ENCODE measurements at places on chromosomes 11 and 22.

DNA sequence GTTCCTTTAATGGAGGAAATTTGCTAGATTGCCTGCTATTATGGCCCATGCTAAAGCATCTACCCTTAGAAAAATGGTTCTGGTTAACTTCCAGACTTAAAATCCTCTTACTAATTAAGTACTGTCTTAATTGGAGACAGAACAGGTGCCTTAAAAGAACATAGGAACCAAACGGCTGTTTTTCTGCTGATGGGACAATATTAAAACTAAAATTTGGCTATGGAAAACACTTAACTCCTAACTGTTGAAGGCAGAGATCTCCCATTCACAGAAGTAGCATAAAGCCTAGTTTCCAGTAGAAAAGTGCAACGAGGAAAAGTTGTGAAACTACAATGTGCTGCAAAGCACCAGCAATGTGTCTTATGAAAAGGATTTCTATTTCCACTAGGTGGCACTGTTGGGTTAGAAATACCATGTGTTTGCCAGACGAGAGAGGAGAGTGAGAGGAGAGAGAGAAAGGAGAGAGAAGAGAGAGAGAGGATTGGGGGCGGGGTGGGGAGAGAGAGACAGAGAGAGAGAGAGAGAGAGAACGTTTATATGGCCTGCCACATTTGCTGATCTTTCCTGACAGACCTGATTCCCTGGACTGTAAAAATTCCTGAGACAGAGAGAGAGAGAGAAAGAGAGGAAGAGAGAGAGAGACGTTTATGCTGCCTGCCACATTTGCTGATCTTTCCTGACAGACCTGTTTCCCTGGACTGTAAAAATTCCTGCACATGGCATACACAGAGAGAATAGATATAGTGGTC lies 51.5 kb downstream of the FAM181B start:
- peak; percentile 57 for DNase-seq

DNA sequence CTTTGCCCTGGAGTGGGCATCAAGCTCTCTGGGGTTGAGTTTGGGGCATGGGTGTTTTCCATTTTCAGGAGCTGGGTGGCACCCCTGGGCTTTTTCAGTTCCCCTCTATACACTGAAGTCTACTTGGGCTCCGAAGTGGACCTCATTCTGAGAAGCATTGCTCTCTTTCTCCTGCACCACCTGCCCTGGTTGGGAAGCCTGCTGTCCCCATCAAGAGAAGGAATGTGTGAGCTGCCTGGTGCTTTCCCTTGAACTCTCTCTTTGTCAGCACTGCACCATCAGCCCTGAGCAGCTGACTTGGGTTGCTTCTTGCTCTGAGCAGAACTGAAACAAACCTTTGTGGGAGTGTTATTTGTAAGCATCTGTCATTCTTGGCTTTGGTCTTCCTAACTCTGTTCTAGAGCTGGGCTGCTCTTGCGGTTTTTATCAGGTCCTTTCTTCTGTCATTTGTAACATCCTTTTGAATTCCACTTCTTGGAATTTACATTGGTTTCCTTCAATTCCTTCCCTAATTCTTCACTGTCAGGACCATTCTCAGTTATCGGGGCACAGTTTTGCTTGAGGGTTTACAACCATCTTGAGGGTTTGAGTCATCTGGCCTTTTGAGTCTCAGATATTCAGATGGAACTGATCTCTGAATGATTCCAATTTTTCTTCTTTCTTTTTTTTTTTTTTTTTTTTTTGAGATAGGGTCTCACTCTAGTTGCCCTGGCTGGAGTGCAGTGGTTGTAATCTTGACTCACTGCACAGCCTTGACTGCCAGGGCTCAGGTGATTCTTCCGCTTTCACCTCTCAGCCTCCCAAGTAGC lies 20.5 kb downstream of the UBE2L3 start:
- no peak for DNase-seq

DNA sequence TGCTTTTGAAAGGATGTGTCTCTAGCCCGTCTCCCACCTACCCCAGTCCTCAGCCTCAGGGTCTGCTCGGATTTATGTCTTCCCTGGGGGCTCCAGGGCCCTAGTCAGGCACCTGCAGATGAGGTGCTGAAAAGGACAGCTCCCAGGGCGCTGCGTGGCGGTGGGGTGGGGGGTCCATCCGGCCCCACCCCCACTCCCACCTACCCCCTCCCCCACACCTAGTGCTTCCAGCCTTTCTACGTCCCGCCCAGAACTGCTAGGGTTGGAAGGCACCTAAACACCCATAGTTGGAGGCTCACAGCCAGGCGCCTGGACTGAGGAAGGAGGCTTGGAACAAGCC lies 1.4 kb upstream of the ROBO3 start:
- DNase-seq: peak; percentile 51

DNA sequence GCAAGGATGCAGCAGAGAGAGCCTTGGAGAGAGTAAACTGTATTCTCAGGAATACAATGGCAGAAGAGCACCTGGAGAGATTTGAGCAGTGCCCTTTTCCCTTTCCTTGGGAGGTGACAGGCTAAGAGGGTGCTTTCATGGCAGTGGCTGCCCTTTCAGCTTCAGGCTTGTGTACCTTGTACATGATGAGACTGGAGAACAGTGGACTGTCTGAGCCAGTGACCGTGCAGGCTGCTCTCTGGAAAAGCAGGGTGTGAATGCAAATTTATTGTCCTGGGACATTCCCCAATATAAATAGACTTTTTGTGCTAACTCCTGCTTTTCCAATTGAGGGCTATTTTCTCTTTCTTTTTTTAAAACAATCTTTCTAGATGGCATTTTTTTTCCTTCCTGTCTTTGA lies 99.3 kb downstream of the TRIM44 start:
- no peak for DNase-seq

- peak; percentile 72 for DNase-seq
Observed at GRCh38 chr11:102119997-102120396, 9.8 kb downstream of the YAP1 start.

- DNase-seq: no peak
Observed at GRCh38 chr11:2136952-2137201, 2.3 kb downstream of the IGF2 start.

GRCh38 chr11:130223291-130223971 lies 63.8 kb downstream of the ST14 start:
- DNase-seq: no peak

DNA sequence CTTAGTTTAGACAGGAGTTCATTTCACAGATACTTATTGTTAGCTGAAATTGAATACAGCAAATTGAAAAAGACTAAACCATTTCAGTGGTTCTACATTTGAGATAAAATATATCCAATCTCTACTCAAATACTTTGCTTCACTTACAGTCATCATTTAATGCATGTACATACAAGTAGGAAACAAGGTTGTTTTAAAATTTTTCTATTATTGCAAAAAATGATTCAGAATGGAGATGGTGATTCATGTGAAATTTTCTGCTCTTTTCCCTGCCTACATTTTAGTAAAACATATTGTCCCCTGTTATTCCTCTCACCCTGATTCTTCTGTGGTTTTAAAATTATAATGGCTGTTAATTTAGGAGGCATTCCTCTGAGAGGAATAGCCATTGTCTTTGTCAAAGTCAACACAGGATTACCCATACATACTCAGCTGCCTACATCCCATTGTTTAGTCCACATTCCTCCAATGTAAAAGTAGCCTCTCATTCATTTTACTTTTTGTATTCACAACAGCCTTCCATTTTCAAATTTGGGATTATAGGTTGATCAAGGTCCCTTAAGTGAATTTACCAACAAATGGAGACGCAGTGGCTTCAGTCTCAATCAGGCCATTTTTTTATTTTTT lies 60.1 kb downstream of the TRPC6 start:
- DNase-seq: no peak

- no peak for DNase-seq
Observed at GRCh38 chr11:2139621-2140337, 590 bp upstream of the IGF2 start.

- DNase-seq: no peak
Observed at GRCh38 chr11:90468923-90469322, 246.1 kb upstream of the CHORDC1 start.

- DNase-seq: no peak
Observed at GRCh38 chr11:71181566-71181965, 70.8 kb downstream of the SHANK2 start.

- no peak for DNase-seq
Observed at GRCh38 chr11:63966444-63966843, 8.0 kb upstream of the COX8A start.

- no peak for DNase-seq
Observed at GRCh38 chr11:31927982-31928381, 116.9 kb upstream of the PAX6 start.

DNA sequence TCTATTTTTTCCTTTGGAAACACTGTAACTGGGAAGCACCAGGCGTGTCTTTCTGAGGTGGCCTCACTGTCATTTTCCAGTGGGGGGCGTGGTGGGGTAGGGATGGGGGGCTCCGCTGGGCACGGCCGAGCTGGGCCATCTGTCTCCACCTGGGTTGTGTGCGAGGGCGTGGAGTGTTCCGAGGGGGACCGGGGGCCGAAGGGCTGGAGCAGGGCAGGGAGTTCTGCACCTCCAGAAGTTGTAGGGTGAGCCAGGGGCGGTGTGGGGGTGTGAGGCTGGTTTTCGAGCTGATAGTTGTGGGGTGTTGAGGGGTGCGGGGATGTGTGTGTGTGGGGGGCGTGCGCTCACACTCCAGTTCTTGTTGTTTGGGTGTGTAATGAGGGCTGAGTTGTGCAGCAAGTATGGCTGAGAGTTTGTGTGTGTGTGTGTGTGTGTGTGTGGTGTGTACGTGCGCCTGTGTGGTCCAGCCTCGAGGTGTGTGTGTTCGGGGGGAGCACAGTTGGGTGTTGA lies 10.8 kb downstream of the YPEL4 start:
- DNase-seq: no peak

DNA sequence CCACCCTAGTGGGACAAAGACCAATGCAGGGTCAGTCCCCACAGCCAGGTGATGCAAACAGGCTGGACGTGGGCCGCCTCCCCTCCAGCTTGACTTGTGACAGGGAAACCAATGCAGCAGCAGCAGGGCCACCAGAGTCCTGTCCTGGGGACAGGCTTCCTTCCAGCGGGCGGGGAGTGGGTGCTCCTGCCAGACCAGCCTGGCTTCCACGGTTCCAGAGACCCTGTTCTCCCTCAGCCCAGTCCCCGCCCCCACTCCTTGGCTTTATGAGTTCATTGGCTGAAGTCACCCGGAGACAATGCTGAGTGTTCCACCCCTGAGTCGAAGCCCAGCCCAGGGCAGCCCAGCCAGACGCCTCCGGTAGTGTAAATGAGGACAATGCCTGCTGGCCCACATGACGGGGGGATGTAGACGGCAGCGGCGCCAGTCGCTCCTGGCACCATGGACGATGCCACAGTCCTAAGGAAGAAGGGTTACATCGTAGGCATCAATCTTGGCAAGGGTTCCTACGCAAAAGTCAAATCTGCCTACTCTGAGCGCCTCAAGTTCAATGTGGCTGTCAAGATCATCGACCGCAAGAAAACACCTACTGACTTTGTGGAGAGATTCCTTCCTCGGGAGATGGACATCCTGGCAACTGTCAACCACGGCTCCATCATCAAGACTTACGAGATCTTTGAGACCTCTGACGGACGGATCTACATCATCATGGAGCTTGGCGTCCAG lies at the start of gene TSSK2:
Gene TSSK2 (plus strand): TSS at position 350 of the 726 bp plus-strand sequence. CDS start 92 bp downstream, at position 442.
- no peak for DNase-seq

DNA sequence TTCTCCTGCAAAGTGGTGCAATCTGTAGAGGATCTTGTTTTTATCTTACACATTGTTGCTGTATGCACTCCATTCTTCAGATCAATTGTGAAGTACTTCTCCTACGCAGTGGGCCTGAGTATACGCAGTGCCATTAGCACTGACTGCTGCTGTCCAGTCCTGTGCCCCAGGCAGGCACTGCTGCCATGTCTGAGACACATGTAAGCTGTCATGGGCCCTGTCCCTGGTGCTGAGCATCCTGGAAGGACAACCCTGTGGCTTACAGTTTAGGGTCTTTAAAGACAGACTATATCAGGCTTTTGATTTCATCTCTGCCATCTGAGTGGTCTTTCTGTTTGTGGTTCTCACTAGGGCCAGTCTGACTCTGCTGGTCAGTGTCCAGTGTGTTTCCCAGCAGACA lies 44.8 kb upstream of the PTPN5 start:
- DNase-seq: no peak

- DNase-seq: no peak
Observed at GRCh38 chr22:35172442-35172841, 84.9 kb upstream of the HMGXB4 start.

DNA sequence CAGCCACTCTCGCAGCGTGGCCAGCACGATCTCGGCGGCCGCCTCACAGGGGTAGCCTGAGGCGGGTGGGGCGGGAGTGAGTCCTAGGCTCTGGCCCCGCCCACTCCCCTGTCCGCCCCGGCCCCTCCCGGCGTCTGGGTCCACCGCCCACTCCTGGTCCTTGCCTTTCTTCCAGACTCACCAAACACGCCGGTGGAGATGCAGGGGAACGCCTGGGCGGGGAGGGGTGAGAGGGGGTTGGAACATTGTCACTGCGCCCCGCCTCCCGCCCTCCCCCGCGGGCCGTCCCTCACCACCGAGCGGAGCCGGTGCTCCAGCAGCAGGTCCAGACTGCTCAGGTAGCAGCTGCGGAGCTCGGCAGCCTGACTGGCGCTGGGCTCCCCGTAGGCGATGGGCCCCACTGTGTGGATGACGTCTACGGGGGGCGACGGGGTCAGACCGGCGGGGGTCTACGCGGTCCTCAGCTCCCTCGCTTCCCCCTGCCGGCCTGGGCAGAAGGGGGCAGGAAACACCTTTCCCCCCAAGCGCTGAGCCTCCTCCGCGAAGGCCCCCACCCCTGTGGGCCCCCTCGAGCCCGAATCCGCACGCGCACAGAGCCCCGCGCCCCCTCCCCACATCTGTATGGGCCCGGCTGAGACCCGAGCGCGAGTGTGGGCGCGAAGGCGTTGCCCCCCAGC lies 13.2 kb downstream of the OTUB1 start:
- DNase-seq: peak; percentile 75

DNA sequence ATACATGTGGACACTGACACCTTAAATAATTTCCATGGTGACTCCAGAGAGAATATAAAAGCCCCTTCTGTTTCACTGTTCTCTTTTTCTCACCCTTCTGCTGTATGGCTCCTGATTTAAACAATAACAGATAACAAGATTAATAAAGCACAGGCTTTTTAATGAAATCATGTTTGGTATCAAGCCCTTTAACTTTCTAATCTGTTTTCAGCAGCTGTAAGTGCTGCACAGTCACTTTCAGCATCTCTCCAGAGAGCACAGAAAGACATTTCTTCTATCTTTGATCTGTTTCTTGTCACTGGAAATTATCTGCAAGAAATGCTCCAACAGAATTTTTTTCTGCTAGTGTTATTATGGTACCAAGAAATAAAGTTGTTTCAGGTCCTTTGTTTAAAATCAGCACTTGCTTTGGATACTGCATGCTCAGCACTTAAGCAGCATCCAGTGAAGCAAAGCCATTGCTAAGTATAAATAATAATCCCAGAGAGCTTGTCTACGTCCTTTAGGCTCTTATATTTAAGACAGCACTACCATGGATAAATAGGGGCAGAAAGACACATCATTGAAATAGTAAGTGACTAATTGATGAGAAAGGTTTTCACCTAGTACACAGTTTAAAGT lies 134.2 kb upstream of the CARD18 start:
- DNase-seq: no peak

Data from Caco-2 (cell line).